ENCODE measurements at places on chromosomes 4 and X.

DNA sequence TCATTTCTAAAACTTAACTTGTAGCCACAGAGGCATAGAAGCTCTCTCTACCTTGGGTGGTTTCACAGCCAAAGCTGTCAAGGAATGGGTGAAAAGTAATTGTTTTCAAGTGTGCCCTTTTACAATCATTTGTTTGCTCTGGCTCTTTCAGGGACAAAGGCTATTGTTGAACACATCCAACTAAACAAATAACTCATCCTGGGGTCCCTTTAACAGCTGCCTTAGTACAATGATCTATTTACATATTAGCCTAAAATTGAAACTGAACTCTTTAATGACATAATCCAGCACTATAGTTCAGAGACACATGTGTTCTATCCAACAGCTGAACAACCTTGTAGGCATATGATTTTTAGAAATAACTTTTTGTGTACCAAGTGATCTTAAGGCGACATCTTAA, 3.7 kb downstream of the HHIP start:
- DNase-seq: no peak

GRCh38 chr4:177182166-177182565, 127.5 kb upstream of the NEIL3 start:
- DNase-seq: no peak

DNA sequence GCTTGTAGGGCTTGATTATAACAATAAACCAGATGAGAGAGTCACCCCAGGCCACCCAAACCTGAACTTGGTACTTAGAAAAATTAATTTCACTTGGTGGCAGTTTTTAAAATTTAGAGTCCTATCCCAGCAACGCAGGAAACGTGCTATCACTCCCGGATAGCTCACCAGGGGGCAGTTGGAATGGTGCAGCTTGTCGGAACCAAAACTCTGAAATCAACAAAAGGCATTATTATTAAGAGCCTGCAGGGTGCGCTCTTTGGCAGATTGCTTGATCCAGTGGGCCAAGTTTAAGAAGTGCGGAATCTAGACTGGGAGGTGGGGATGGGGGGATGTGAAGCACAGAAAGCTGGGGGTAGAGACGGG, 2.4 kb downstream of the FRAS1 start:
- DNase-seq: no peak

DNA sequence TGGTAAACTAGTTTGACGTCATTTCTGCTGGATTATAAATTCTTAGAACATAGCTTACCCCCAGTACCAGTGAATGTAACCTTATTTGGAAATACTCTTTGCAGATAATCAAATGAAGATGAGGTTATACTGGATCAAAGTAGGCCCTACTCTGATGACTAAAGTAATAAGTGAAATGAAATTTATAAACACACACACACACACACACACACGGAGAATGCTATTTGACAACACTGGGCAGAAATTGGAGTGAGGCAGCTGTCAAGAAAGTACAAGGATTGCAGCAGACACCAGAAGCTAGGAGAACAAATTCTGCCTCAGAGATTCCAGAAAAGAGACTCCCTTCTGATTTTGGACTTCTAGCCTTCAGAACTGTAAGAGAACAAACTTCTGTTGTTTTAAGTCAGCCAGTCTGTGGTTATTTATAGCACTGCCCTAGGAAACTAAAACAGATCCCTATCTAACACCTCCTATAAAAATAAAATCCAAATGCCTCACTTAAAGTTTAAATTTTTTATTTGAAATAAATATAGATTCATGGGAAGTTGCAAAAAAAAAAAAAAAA, 448.6 kb downstream of the PCDH18 start:
- no peak for DNase-seq

- no peak for DNase-seq
These were observed 6.4 kb downstream of the NKX6-1 start for GRCh38 chr4:84492737-84493091.

DNA sequence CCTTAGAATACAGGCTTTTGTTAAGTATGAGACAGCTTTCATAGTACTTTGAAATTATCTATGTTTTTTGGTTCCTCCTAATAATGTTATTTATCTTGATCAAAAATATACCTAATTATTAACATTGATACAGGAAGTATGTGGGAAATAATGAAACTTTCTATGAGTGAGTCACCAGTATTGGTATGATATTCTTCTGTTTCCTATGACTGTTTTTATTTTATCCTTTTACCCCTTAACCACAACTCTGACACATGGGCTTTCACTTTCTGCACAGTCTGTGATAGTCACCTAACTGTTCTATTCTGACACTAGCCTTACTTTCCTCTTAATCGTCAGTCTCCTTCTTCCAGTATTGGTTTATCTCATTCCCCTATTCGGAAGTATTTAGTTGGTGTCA, 4.7 kb downstream of the THAP9 start:
- peak; percentile 12 for DNase-seq

DNA sequence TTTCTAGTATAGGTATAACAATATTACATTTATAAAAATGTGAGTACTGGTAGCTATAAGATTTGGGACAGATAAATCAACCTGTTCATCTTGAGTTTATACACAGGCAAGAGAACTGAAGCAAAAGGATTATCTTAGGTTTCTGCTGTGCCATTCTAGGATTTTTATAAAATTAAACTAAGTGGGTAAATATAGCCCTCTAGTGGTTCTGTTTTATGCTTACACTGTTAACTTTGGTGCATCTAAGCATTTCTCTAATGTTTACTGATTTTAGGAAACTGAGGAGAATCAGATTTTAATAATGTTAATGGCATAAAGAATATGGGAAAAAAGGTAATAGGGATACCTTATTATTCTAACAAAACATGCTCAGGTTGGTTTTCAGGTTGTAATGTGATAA, 1.1 kb upstream of the RRH start:
- DNase-seq: peak; percentile 38

DNA sequence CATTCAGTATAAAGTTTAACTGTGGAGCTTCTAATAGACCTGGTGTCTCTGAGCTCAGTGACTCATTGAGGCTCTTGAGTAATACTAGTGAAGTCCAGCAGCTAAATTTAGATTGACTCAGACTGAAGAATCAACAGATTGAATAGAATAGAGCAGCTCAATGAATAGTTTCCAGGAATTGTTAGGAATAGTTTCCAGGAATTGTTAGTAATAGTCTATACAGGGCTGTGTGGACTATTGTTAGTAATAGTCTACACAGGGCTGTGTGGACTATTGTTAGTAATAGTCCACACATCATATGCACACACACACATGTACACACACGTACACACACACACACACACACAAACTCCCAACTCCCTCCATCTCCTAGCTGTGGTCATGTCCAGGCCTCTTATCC, 3.0 kb downstream of the GIMD1 start:
- DNase-seq: no peak

DNA sequence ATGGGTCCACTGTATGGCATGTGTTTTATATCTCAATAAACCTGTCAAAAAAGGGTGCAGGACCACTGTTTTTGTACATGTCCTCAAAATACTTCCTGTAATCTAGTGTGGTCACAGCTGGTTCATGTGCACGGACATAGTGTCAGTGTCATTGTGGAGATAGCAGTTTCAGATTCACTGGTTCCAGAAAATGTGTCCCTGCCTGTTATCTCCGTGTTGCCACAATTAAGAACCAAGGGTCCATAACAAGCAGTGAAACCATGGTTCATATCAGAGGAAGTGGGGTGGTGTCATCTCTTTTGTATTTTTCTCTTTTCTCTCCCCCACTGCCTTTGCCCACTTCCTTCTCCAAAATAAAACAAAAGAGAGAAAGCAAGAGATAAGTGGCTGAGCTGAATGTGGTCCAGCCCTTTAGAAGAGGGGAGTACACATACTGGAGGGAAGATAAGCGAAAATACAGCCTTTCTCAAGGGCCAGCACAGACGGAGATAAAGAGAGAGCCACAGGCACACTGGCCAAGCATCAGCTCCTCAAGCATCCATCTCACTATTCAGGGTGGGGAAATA, 51.2 kb downstream of the TBL1X start:
- DNase-seq: no peak

GRCh38 chrX:15059474-15059873, 186.3 kb downstream of the MOSPD2 start:
- no peak for DNase-seq

- DNase-seq: no peak
These were observed 135.5 kb downstream of the PJA1 start for GRCh38 chrX:69029771-69030170.

DNA sequence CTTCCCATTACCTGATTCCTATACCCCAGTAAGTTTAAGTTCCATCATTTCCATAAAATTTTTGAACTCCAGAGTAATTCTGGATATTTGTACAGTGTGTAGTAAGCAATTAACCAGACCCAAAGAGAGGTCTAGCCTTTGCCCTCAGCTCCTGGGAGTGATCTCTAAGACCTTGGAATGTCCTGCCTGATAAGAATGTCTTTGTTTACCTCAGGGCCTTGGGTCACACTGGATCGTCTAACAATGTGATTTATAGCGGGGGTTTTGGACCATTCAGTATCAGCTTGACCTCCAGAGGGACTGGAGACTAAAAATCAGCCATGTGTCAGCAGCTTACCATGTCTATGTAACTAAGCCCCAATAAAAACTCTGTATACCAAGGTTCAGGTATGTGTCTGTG, 330.9 kb upstream of the PPP1R2C start:
- no peak for DNase-seq

- DNase-seq: no peak
These were observed 235.6 kb downstream of the STIM2 start for GRCh38 chr4:27096142-27096824.

DNA sequence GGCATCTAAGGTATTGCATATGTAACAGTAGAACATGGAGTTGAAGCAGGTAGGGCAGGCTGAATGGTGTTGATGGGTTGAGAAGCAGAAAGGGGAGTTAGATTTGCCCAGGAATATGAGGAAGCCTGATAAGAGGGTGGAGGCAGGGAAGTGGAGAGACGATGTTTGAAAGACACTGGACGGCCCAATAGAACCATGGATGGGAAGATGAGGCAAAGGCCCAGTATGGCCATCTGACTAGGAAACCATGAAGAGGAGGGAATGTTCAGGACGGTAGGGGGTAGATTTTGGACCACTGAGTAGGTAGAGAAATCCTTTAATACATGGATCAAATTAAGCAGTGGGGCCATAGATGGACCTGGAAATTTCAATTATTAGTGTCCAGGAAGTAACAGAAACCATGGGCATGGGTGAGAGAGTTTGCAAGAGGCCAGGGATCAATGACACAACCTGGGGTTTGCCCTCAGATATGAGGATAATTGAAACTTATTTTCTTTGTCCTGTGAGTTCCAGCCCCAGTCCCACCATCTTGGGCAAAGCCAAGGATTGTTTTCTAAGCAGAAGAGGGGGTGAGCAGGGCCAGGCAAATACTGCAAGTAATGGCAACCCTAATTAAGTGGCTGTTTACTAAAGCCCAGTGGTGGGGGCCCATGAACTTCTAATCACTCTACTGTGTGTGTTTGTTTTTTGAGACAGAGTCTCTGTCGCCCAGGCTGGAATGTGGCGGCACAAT, 2.5 kb upstream of the USP11 start:
- no peak for DNase-seq

DNA sequence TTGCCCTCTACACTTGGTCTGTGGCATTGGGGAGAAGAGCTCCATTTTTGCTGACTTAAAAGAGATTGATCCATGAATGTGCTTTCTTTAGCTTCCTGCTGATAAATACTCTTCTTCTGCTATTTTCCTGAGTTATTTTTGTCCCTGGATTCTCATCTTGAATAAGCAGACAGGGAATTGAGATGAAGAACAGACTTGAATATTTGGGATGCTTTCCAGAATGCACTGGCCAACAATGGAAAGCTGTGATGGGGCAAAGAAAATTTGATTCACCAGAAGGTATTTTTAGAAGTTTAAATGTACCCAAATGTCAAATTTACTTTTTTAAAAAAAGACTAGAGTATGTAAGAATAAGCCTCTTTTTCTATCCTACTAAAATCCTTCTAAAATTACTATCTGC, 309.9 kb upstream of the PPP1R2C start:
- DNase-seq: no peak

- no peak for DNase-seq
These were observed at the start of gene S100P for GRCh38 chr4:6693231-6694176. TSS of gene S100P (plus strand) at chr4:6693878. CDS start at chr4:6693933, 55 bp downstream.

DNA sequence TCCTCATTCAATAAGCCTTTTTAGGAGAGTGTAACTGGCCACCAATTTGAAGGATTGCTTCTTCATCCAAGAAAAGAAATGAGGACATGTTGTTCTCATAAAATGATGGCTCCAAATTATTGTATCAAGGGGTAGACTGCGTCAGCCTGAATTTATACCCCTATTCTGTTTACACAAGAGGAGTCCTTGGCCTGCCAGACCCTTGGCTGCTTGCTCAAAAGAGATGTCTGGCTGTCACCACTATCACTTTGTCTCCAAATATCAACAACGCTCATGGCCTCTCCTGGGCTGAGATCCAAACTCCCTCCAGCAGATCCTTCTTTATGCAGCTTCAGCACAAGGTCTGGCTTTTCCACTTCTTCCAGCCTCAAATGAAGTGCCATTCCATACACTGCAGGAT, 127.9 kb downstream of the OR13H1 start:
- DNase-seq: no peak

DNA sequence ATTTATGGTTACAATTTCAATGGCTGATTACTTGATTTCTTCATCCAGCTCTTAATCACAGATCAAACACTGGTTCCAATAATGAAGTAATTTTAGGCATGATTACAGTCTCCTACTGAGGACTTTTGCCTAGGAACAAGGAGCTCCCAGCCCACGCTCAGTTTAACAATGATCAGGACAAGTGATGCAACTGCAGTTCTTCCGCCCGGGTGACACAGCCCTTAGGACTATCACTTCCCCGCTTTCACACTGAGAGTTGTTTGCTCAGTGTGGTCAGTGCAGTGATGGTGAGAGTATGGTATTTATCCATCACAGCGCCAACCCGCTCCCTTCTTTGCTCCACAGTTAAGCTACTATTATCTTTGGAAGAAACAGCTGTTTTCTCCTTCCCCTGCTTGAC, 203.2 kb upstream of the MBNL3 start:
- DNase-seq: no peak

- no peak for DNase-seq
These were observed 209.3 kb downstream of the CHIC2 start for GRCh38 chr4:53854991-53855568.

- DNase-seq: no peak
These were observed 104.6 kb downstream of the NBDY start for GRCh38 chrX:56833626-56834025.

DNA sequence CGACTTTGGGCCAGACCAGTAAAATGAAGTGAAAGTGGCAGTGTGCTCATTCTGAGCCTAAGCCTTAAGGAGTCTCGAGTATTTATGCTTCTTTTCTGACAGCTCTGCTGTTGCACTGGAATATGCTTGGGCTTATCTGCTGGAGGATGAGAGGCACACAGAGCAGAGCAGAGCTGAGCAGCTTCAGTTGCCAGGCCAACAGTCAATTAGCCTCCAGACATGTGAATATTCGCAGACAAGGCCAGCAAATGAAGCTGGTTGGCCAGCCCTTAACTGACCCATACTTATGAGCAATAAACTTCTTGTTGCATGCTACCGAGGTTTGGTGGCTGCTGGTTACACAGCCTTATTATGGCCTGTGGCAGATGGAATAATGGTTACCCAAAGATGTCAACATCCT, 203.0 kb upstream of the GEMIN8 start:
- no peak for DNase-seq

DNA sequence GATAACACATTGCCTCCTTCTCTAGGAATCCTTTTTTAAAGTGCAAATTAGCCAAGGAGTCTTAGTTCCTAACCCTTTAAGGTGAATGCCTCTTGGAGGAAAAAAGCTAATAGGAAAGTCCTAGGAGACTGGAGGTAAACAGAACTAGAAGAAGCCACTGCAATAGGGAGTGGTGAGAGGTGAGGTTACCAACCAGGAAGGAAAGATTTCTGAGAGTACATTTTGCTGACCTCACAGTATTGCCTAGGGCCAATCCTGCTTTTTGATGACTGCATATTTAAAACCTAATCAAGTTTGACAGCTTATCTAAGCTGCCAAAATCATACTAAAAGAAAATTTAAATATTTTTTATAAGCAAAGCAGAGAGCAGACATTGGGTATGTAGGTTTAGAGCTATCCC, 7.3 kb upstream of the CUL4B start:
- DNase-seq: no peak
